ENCODE measurements at places on chromosomes 16 and 17.

GRCh38 chr16:52433643-52434042 lies 113.3 kb downstream of the TOX3 start:
- DNase-seq, result no peak

DNA sequence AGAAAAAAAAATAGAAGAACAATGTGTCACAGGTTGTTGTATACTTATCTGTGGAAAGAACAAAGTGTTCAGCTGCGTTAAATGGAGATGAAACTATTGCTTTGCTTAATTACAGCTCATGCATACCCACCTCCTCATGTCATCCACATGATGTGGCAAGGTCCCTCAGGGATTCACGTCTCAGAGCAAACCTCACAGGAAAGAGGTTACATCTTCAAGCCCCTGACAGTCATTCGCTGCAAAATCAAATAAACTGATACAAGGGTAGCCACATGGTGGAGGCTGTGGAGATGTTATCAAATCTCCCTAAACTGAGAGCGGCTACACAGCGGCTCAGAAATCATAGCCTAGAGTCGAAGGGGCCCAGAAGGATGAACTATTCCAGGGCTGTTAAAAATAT lies 21.1 kb downstream of the GINS3 start:
- no peak for DNase-seq

- DNase-seq, result no peak
Measured at GRCh38 chr17:27315322-27315721, 21.4 kb downstream of the WSB1 start.

DNA sequence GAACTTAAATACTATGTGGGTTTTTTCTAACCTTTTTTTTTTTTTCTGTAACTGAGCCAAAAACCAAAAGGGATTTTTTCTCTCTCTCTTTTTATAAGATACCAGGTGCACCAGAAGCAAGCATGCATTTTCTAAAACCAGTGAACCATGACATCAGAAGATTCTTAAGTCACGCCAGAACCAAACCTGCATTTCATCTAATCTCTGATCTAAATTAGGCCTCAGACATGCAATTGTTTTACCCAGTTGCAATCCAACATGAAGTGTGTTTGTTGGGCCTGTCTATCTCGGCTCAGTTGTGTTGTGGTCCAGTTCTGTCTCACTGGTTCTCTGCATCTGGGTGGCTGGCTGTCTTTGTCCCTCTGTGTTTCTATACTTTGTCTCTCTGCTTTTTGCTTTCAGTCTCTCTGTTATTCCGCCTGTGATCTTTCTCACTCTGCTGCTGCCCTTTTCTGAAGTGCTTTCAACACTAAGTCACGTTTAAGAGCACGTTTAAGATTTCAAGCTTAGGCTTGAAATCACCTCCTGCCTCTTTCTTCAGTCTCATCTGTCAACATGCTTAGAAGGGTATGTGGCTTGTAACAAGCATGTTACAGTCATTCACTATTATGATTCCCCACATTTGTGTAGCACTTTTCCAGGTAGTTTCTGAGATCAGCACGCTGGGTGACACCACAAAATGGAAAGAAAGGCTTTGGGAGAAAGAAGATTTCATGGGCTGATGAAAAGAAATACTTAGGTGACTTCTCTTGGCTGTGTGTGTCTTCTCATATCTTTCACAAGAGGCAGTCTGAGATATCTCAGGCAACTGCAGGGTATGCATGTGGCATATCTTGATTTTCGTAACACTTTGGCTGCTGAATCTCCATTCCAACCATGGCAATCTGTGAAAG lies 488.9 kb downstream of the SHISA9 start:
- DNase-seq, result no peak

GRCh38 chr17:35486920-35487732 lies 38.6 kb upstream of the SLFN13 start:
- DNase-seq, result peak; percentile 48
